ENCODE measurements at places on chromosomes 5 and 9. TPM values are rescaled to one million over a fixed set of nuclear protein-coding genes. Genes with fewer than 3 reads are reported as not detected.

Gene APBA1
- total RNA-seq, result 4.4 TPM

Gene DCTN3
- total RNA-seq, result 92.1 TPM

Gene IL3
- not detected for total RNA-seq

Gene MED27
- total RNA-seq, result 31.3 TPM

DNA sequence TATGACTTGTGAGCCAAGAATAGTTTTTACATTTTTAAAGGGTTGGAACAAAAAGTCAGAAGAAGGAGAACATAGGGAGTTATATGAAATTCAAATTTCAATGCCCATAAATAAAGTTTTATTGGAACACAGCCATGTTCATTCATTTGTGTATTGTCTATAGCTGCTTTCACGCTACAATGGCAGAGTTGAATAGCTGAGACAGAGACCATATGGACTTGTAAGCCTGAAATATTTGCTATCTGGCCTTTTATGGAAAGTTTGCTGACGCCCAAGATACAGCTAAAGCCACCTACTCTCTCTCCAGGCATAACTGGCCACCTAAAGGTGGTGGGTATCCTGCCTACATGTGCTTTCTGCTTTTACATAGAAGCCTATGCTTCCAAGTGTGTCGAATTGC is 10.9 kb downstream of the DAB2IP start:
- DNase-seq, result no peak

GRCh38 chr5:61617039-61617438 is 285.0 kb downstream of the ZSWIM6 start:
- DNase-seq, result no peak

DNA sequence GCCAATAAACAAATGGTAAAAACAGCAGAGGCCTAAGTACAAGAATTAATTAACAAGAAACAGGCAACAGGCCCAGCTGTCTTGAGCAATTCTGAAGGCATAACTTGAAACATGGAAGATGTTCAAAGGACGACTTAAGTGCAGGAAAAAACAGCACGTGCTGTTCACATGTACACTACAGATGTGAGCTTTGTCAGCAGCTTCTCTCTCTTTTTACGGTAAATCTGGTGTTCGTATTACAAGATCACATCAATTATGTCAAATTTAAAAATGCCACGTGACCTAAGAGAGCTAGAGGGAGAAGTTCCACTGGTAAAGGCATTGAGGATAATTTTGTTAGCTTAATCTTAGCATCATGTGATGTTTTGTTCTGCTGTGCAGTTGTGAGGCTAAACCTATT is 281.1 kb downstream of the PSAT1 start:
- no peak for DNase-seq

DNA sequence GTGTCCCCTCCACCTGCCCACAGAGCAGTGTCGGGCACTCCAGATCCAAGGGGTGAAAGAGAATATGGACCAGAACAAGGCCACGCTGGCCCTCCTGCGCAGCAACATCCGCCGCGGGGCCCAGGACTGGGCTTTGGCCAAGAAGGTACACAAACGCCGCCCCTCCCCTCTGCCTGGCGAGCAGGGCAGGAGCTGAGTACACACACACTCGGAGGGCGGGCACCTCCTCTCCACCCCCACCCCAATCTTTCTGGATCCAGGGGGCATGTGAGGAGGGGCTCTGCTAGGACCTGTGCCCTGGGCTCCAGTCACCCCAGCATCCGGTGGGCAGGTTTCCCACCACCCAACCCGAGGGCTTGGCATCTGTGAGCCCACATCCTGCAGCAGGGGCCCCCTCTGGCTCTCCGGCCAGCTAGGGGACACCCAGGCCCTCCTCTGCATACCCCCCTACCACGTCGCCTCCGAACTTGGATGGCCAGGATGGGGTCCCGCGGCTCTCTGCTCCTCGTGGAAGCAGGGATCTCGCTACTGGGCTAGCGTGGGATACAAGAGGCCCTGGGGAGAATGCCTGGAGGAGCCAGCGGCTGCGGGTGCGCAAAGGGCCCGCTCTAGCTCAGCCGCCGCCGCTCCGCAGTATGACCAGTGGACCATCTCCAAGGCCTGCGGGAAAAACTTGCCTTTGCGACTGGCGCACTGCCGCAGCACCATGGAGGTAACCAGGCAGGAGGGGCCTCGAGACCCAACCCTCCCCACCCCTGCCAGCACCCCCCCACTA is 3.1 kb downstream of the CCDC183 start:
- no peak for DNase-seq

DNA sequence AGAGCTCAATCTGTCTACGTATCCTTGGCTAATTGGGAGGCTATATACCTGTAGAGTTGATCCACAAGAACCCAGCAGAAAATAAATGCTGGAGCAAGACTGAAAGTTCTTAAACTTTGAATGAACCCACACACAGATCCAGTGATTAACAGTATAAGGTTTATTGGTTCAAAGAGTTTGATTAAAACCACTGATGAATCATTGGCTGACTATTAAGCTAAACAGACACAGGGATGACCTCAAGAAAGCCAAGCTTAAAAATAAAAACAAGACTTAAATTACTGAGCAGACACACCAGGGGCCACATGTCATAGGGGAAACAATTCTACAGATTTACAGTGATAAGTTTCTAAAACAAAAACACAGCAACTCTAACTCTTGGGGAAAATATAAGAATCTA is 163.6 kb downstream of the SPATA31D1 start:
- no peak for DNase-seq

GRCh38 chr9:121053544-121053943 is 3.5 kb upstream of the C5 start:
- DNase-seq, result no peak

- no peak for DNase-seq
Measured at GRCh38 chr9:19184144-19184917, 46.2 kb upstream of the DENND4C start.
